Endodermal cell (in vitro differentiated cells): ENCODE measurements at places on chromosomes 2 and 18. TPM values are rescaled to one million over a fixed set of nuclear protein-coding genes. Genes with fewer than 3 reads are reported as not detected.

ORC4 gene
- 57.8 to 67.3 TPM (median 61.1 TPM) in 3 replicates for total RNA-seq

KCNE4 gene
- total RNA-seq, result 0.22 TPM in 1 of 2 replicates, not detected in the other

NEU2 gene
- total RNA-seq, result not detected in 2 replicates

- H3K36me3 ChIP-seq, result no peaks in the 10 kb centered on the region
- H3K4me3 ChIP-seq, result no peak overlapping the region
- no peak for DNase-seq
Observed at GRCh38 chr2:11307764-11308415, 36.5 kb downstream of the ROCK2 start.
